LoVo (cell line): ENCODE measurements at places on chromosomes 12 and 14.

- no peak for DNase-seq
Observed at GRCh38 chr12:94245631-94246383, 97.4 kb downstream of the PLXNC1 start.

DNA sequence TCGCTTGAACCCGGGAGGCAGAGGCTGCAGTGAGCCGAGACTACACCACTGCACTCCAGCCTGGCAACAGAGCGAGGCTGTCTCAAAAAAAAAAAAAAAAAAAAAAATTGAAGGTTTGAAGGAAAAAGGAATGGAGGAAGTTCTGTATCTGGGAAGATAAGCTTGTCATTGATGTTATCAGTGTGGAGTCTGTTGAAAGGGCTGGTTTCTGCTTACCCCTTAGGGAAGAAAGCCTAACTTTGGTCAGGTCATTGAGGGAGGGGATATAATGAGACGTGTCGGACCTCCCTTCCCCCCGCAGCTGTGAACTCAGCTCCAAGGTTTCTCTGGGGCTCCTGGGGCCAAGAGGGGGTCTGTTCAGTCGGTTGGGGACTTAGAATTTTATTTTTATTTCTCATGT lies 16.4 kb downstream of the DAO start:
- no peak for DNase-seq

GRCh38 chr12:112321245-112321644 lies 61.0 kb downstream of the HECTD4 start:
- no peak for DNase-seq

DNA sequence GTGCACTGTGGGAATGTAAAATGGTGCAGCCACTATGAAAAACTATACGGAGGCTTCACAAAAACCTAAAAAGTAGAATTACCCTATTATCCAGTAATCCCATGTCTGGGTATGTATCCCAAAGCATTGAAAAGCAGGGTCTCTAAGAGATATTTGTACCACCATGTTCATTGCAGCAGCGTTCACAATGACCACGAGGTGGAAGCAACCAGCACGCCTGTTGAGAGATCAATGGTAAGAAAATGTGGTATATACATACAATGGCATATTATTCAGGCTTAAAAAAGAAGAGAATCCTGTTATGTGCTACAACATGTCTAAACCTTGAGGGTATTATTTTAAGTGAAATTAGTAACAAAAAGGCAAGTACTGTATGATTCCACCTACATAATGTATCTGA lies 910 bp upstream of the NOPCHAP1 start:
- DNase-seq = no peak

- DNase-seq = no peak
Observed at GRCh38 chr14:69904246-69904645, 25.0 kb downstream of the SMOC1 start.

GRCh38 chr14:92959761-92960680 lies 37.1 kb downstream of the CHGA start:
- no peak for DNase-seq

- no peak for DNase-seq
Observed at GRCh38 chr12:38538319-38538718, 221.7 kb downstream of the ALG10B start.

DNA sequence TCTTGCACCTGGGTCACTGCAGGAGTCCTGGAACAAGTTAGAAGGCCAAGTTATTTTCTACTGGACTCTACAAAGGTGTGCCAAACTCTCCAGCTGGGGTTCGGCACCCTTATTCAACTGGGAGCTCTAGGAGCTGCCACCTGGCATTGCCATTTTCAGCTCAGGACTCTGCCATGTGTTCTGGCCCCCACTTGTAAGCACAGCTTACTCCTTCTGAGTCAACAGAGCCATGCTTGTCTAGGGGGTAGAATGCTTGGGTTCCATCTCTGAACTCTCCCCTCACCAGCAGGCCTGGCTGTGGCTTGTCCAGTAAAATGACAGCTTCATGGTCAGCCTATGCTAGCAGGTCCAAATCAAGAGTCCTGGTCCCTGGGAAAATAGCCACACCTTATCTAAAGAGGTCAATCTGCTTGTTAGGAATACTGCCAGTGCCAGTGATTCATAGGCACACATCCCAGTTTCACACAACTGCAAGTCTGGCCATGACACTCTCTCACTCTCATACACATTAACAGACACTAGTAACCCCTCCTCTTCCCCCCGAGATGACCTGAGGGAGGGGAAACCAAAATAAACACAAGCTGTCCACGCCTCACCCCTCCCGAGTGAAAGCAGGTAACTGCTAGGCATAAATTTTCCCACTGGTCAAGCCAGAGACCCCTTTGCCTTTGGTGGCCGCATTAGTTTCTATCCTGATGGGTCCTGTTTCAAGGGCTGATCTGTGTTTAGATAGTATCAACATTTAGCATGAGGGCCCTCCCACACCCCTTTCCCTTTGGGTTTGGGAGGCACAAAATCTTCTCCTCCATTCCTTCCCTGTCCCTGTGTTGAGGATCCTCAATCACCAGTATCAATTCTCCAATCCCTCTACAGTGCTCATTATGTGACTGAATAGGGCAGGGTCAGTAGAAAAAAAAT lies 182.3 kb upstream of the GZMB start:
- DNase-seq = peak; percentile 54

DNA sequence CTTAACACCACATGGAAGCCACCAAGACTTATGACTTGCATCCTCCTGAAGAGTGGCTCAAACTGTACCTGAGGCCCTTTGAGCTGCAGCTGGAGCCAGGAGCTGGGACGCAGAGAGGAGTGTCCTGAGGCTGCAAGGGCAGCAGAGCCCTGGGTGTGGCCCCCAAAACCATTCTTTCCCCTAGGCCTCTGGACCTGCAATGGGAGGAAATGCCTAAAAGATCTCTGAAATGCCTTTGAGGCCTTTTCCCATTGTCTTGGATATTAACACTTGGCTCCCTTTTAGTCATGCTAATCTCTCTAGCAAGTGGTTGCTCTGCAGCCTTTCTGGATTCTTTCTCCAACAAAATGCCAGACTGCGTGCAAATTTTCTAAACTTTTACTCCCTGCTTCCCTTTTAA lies 156.1 kb downstream of the SLC38A4 start:
- DNase-seq = no peak

DNA sequence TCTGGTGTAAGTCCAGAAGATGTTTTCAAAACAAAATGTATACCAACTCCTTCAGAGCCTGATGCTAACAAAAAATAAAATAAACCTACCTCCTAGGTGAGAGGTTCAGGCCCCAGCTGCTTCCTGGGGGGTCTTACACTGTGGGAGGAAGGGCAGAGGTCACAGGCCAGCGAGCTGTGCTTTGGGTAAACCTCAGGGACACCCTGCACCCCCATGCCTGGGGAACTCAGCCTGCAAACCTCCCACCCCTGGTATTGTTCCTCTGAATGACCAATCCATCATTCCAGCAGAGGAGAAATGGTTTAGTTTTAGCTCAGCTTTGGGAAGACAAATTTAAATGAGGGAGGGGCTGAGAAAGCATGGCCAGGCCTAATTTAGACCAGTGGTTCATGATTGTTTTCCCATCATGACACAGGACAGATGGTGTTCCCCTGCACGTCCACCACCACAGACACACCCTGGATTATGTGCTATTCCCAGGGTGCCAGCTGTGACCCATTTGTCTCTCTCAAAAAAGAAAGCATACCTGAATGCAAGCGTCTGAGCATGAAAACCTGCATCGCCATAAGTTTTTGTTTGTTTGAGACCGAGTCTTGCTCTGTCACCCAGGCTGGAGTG lies 14.5 kb upstream of the TFCP2 start:
- no peak for DNase-seq

DNA sequence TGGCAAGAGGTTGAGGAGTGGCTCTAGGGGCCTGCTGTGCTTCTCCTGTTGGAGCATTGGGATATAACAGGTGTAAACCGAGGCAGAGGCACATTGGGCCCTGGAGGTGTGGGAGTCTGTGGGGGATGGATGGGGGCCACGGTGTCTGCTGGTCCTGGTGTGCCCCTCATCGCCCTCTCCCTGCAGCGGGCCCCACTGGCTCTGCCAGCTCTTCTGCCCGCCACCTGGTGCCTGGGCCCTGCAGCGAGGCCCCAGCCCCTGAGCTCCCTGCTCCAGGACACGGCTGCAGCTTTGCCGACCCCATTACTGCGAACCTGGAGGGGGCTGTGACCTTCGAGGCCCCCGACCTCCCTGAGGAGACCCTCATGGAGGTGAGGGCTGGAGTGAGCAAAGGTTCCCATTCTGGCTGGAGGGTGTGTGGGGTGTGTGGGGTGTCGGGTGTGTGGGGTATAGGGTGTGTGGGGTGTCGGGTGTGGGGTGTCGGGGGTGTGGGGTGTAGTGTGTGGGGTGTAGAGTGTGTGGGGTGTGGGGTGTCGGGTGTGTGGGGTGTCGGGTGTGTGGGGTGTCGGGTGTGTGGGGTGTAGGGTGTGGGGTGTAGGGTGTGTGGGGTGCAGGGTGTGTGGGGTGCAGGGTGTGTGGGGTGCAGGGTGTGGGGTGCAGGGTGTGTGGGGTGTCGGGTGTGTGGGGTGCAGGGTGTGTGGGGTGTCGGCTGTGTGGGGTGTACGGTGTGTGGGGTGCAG lies 10.6 kb upstream of the PUS1 start:
- no peak for DNase-seq

DNA sequence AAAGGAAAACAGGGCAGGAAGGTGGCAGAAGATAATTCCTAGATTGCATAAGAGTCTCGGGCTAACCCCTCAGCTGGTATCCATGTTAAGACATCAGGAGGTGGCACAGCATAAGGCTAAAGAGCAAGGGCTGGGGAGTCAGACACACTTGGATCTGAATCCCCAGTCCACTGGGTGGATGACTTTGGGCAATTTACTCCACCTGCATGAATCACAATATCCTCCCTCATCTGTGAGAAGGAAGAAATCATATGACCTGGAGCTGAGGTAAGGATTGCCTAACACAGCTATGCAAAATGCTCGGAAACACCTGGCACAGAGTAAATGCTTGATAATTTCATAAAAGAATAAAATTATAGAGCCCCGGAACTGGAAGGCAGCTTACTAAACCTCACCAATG lies 217.9 kb downstream of the PIK3C2G start:
- DNase-seq = no peak

DNA sequence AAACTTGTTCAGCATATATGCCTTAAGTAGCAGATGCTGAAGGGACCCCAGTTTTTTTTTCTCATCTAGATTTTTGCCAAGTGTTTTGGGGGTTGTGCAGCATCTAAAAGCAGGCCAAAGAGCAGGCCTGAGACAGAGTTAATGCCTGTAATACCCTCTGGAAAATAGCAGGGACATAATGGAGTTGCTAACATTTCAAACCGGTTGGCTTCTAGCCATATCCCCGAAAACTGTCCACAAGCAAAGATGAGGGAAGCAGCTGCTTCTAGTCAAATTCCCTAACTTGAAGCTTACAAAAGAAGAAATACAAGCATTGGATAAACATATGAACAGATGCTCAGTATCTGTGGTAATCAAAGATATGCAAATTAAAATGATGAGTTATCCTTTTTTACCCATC lies 52.1 kb upstream of the AEBP2 start:
- DNase-seq = no peak

- no peak for DNase-seq
Observed at GRCh38 chr14:87111741-87112140, 881.2 kb downstream of the GALC start.
